ENCODE measurements at places on chromosomes 12 and 14.

DNA sequence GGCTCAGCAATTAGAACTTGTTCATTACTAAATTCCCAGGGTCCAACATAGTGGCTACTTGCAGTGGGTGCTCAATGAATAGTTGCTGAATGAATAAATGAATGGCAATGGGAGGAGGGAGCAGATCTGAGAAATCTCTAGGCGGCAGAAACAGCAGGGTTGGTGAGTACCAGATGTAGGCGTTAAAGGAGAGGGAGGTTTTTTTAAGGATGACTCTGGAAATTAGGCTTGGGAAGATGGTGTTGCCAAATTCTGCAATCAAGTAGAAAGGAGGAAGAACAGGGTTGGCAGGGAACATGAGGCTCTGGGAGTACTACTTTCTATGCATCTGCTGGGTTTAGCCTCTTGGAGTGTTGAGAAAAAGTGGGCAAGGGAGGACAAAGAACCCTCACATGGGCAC, 207.1 kb downstream of the APAF1 start:
- no peak for DNase-seq

GRCh38 chr12:42338280-42338679, 12.3 kb downstream of the PPHLN1 start:
- DNase-seq: no peak

- DNase-seq: no peak
These were observed 1082.9 kb downstream of the BCL11B start for GRCh38 chr14:98189062-98189461.

DNA sequence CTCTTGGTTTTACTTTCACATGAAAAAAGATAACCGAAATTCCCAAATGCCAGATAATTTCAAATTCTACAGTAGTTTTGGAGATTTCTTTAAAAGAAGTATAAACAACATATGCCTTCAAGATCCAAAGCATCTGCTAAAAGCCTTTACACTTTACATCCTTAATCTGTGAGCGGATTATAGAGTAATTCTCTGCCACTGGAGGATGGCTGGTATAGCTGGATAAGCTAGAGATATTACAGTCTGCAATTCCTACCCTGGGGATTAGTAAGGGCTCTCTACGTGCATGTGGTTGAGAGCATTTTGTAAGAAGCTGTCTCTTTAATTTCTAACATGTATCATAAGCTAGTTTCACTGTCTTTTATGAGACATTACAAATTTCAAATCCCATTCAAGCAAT, 240.3 kb upstream of the HMGA2 start:
- DNase-seq: no peak

DNA sequence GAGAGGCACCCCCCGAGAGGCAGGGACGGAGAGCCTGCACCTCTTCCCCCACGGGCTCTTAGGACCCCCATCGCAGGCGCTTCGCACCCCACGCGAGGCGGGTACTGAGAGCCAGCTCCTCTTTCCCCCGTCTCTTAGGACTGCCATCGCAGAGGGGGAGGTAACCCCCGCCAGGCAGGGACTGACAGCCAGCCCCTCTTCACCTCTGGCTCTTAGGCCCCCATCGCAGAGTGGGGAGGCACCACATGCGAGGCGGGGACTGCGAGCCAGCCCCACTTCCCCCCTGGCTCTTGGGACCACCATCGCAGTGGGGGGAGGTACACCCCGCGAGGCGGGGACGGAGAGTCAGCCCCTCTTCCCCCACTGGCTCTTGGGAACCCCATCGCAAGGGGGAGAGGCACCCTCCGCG, 46.1 kb downstream of the DDX11 start:
- DNase-seq: no peak

DNA sequence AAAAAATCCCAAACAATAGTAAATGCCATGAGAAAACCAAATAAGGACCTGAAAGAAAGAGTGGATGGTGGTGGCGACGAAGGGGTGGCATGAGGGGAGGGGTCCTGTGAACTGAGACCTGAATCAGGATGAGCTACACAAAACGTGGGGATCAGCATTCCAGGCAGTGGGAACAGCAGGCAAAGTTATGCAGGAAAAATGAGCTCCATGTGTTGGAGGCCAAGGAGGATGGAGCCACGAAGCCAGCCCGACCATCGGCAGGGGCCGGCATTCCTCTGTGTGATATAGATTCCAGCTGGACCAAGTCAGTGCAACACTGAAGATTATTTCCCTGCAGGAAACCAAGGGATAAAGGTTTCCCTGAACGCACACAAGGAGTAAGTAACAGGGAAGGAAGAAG, 7.1 kb downstream of the ADGRD1 start:
- no peak for DNase-seq
